ENCODE measurements at places on chromosomes 12 and 14. TPM values are rescaled to one million over a fixed set of nuclear protein-coding genes. Genes with fewer than 3 reads are reported as not detected.

The KLHDC1 gene
- 8.3 TPM for polyA plus RNA-seq

The C1QL4 gene
- polyA plus RNA-seq = not detected

The LBHD2 gene
- polyA plus RNA-seq = not detected

The LRTM2 gene
- not detected for polyA plus RNA-seq

The KCNA5 gene
- polyA plus RNA-seq = 3.5 TPM

The MYRFL gene
- polyA plus RNA-seq = 0.38 TPM

The CCDC175 gene
- polyA plus RNA-seq = not detected

The LACRT gene
- polyA plus RNA-seq = not detected

The EFS gene
- 10.8 TPM for polyA plus RNA-seq

The KIF26A gene
- polyA plus RNA-seq = 0.32 TPM

DNA sequence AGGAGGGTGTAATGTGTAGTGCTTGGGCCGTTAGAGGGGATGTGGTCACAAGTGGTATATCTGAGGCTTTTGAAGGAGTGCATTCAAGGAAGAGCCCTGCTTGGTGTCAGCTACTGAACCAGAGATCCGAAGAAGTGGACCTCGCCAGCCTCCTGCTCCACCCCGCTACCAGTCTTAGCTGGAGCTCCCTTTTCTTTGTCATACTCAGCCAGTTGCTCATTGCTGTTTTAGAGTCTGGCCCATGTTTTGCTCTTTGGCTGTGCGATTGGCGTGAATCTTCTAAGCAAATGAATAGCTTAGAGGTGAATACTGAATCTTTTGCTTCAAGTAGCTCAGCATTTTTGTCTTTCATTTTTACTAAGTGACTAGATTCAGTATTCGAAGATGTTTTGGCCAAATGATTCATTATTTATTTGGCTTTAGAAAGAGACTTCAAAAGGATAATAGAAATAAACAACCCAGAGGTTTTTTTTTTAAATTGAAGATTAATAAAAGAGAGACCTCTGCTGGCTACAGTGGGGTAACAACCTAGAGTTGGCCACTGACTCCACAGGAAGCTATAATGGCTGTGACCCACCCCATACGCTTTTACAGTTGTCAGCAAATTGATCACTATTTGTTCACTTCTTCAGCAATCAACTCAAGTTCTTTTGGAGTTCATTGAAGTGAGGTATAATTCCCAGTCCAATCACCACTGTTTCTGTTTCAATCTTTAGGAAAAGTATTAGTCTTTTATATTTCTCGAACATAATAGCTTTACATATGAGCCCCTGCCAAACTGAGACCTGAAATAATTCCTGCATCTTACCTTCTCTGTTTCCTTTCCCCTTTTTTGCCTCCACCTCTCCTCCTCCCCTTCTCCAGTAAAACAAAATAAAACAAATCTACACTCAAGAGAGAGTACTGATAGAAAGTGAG, 19.9 kb downstream of the CDKN1B start:
- no peak for DNase-seq
- H3K4me3 ChIP-seq = no peak overlapping the region
- H3K27ac ChIP-seq = no peak overlapping the region
- no peaks in the 10 kb centered on the region for H3K27me3 ChIP-seq

DNA sequence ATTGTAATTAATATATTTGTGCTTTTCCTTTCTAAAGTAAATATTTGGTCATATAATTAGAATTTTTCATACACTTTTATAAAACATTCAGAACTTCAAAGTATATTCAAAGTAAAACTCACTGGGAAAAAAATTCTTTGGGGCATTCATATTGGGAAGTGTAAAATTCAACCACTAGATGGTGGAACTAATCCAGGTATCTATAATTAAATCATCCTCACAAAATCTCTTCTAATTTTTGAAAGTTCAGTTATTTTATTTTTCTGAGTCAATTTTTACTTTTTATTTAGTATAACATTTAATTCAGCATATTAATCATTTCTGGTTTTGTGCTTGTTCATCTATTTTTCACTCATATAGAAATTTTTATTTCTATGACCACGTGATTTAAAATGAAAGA, 81.0 kb downstream of the NTS start:
- no peak for DNase-seq
- H3K4me1 ChIP-seq = no peaks in the 10 kb centered on the region
- H3K4me3 ChIP-seq = no peak overlapping the region
- H3K27me3 ChIP-seq = no peaks in the 10 kb centered on the region
- no peak overlapping the region for H3K27ac ChIP-seq

DNA sequence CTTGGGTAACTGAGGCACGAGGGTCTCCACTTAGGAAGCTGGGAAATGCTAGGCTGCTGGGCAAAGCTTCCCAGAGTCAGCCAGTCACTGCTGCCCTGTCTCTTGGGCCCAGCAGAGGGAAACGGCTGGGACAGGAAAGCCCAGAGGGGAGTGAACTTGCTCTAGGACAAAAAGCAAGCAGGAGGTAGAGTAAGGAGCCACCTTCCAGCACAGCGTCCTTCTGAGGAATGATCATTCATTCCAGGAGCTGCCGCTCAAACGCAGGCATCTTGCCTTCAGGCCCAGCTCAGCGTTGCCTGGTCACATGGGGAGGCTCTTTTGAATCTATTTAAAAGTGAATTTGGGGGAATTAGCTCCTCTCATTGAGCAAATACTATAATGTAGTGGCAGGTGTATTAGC, 118.6 kb downstream of the CRACR2A start:
- no peak for DNase-seq
- H3K4me3 ChIP-seq = no peak overlapping the region
- no peaks in the 10 kb centered on the region for H3K36me3 ChIP-seq
- no peak overlapping the region for H3K27ac ChIP-seq
- H3K4me1 ChIP-seq = peaks cover 4% of the 10 kb centered on the region
- H3K27me3 ChIP-seq = no peaks in the 10 kb centered on the region

DNA sequence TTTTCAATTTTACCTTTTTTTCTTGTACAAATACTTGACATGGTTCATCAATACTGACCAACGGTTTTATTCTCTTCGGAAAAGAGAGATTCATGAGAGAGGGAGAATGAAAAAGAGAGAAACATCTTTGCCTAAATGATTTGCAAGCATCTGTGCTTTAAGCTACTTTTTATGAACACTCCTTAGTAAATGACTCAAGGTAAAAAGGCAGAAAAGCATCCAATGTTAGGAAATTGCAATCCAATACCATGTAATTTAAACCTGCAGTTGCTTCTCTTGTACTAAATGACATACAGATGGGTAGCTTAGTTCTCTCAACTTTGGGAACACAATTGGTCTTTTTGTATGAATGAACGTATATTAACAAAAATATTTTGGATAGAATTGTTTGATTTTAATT, 46.1 kb downstream of the MSRB3 start:
- H3K27ac ChIP-seq = no peak overlapping the region
- no peak for DNase-seq
- no peaks in the 10 kb centered on the region for H3K27me3 ChIP-seq
- peaks cover 1% of the 10 kb centered on the region for H3K4me1 ChIP-seq
- no peak overlapping the region for H3K4me3 ChIP-seq

- H3K27me3 ChIP-seq = no peaks in the 10 kb centered on the region
- H3K4me3 ChIP-seq = no peak overlapping the region
- H3K4me1 ChIP-seq = peaks cover 8% of the 10 kb centered on the region
- H3K27ac ChIP-seq = no peak overlapping the region
- no peaks in the 10 kb centered on the region for H3K36me3 ChIP-seq
Observed at GRCh38 chr12:62767496-62767895, 167.5 kb downstream of the PPM1H start.

- no peaks in the 10 kb centered on the region for H3K27me3 ChIP-seq
- no peak overlapping the region for H3K4me3 ChIP-seq
- DNase-seq = no peak
- H3K4me1 ChIP-seq = no peaks in the 10 kb centered on the region
- no peak overlapping the region for H3K27ac ChIP-seq
Observed at GRCh38 chr12:106645074-106645421, 62.2 kb downstream of the RFX4 start.

DNA sequence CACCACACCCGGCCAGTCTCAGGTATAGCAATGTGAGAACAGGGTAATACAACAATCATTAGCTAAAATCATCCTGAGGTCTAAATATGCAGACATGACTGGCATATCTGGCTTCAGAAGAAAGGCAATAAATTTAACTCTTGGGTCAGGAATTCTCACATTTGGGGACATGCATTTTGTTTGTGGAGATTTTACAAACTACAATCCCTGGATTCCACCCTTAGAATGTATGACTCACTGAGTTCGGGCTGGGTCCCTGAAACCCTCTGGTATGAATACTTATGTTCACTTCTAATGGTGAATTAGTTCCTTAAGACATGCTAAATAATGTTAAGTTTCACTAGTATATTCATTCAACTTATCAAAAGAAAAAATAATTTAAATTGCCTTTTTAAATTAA, 98.9 kb upstream of the HMGA2 start:
- H3K4me3 ChIP-seq = no peak overlapping the region
- H3K36me3 ChIP-seq = no peaks in the 10 kb centered on the region
- H3K27me3 ChIP-seq = no peaks in the 10 kb centered on the region
- peaks cover 3% of the 10 kb centered on the region for H3K4me1 ChIP-seq
- DNase-seq = no peak
- H3K27ac ChIP-seq = no peak overlapping the region

DNA sequence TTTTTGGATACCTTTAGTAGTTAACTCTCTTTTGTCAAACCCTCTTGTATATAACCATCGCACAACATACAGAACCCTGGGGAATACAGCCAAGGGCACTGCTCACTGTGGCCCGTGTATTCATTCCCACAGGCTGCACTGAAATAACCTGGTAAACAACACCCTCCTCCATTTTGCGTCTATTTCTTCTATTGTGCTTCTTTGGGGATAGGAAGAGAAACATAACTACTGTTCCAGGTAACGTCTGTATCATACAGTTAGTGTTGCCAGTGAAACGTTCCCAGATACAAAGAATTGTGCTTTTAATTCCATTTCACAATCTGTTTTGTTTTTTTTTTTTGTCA, 9.6 kb downstream of the C12orf76 start:
- DNase-seq = no peak
- H3K36me3 ChIP-seq = no peaks in the 10 kb centered on the region
- no peak overlapping the region for H3K4me3 ChIP-seq
- H3K4me1 ChIP-seq = peaks cover 6% of the 10 kb centered on the region
- H3K27me3 ChIP-seq = no peaks in the 10 kb centered on the region

DNA sequence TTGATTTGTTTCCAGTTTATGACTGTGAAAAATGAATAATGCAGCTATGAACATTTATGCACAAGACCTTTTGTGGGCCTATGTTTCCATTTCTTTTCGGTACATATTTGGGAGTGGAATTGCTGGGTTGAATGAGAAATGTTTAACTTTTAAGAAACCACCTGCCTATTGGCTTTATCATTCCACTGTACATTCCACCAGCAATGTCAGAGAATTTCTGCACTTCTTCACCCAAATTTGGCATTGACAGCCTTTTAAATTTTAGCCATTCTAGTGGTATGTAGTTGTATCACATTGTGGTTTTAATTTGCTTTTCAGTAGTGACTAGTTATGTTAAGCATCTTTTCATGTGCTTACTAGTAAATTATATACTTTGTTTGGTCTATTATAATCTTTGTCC, 317.0 kb upstream of the TMTC1 start:
- H3K4me1 ChIP-seq = no peaks in the 10 kb centered on the region
- no peak overlapping the region for H3K27ac ChIP-seq
- no peak for DNase-seq
- H3K4me3 ChIP-seq = no peak overlapping the region
- H3K27me3 ChIP-seq = peaks cover 4% of the 10 kb centered on the region

- H3K4me1 ChIP-seq = no peaks in the 10 kb centered on the region
- H3K27ac ChIP-seq = no peak overlapping the region
- no peaks in the 10 kb centered on the region for H3K27me3 ChIP-seq
Observed at GRCh38 chr12:81502912-81503695, 256.0 kb downstream of the PPFIA2 start.

DNA sequence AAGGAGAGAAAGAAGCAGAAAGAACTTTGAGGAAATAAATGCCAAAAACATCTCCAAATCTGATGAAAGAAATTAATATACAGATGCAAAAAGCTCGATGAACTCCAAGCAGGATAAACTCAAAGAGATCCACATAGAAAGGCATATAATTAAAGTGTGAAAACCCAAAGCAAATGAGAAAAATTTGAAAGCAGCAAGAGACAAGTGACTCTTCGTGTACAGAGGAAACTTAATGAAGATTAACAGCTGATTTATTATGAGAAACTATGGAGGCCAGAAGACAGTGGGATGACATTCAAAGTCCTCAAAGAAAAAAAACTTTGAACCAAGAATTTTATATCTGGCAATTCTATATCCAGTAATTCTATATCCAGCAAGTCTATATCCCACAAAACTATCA, 163.0 kb upstream of the TMCC3 start:
- no peak overlapping the region for H3K27ac ChIP-seq
- no peaks in the 10 kb centered on the region for H3K36me3 ChIP-seq
- no peaks in the 10 kb centered on the region for H3K27me3 ChIP-seq
- DNase-seq = no peak

DNA sequence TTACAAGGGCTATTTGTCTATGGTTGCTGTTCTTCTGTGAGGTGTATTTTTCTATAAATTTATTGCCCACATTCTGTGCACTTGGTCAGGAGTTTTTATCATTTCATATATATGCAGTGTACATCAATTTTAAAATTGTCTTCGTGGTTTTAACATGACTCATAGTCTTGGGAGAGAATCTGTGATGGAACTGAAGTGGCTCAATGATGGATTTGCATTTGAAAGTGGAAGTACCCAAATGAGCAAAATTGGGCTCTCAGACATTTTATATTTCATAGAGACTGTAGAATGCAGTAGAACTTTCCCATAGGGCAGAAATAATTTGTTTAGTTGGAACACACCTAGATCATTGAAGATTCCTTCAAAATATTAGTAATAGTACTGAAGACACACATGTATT, 1.9 kb upstream of the SCFD1 start:
- no peaks in the 10 kb centered on the region for H3K27me3 ChIP-seq
- H3K27ac ChIP-seq = no peak overlapping the region
- H3K36me3 ChIP-seq = no peaks in the 10 kb centered on the region
- H3K4me1 ChIP-seq = peaks cover 1% of the 10 kb centered on the region

GRCh38 chr12:104212516-104212915, 3.1 kb upstream of the TXNRD1 start:
- H3K36me3 ChIP-seq = no peaks in the 10 kb centered on the region
- no peak overlapping the region for H3K4me3 ChIP-seq
- peaks cover 2% of the 10 kb centered on the region for H3K4me1 ChIP-seq
- DNase-seq = no peak

- H3K27me3 ChIP-seq = no peaks in the 10 kb centered on the region
- H3K4me1 ChIP-seq = no peaks in the 10 kb centered on the region
- H3K27ac ChIP-seq = no peak overlapping the region
- DNase-seq = no peak
Observed at GRCh38 chr12:89673603-89674002, 35.0 kb downstream of the ATP2B1 start.

- no peaks in the 10 kb centered on the region for H3K36me3 ChIP-seq
- H3K4me3 ChIP-seq = no peak overlapping the region
- no peak for DNase-seq
Observed at GRCh38 chr14:74865156-74865555, 10.8 kb downstream of the PROX2 start.
